ENCODE measurements at places on chromosomes 7 and 10.

GRCh38 chr7:142240546-142240945 is 17.3 kb downstream of the PRSS58 start:
- no peak for DNase-seq

- DNase-seq: no peak
Observed at GRCh38 chr7:134599371-134599770, 47.3 kb upstream of the BPGM start.

- DNase-seq: no peak
Observed at GRCh38 chr10:95121904-95122303, 52.6 kb upstream of the CYP2C8 start.

- no peak for DNase-seq
Observed at GRCh38 chr7:2012044-2012900, 220.5 kb downstream of the MAD1L1 start.

- no peak for DNase-seq
Observed at GRCh38 chr7:148695953-148696352, 2.8 kb upstream of the CUL1 start.

All from activated naive CD8-positive, alpha-beta T cell treated with anti-CD3 and anti-CD28 coated beads, Interleukin-2, amount 10 ng/mL, durations not matched to agents 7 days and 5 days (primary cell).